CD4-positive, alpha-beta T cell treated with Interleukin-12 subunit alpha and Interleukin-12 subunit beta, for 1 hour (primary cell): ENCODE measurements at places on chromosomes 7 and 10.

- DNase-seq, result no peak
Measured at GRCh38 chr10:84076540-84077195, 62.6 kb upstream of the GHITM start.

- DNase-seq, result no peak
Measured at GRCh38 chr7:12719141-12719919, 31.9 kb downstream of the ARL4A start.

DNA sequence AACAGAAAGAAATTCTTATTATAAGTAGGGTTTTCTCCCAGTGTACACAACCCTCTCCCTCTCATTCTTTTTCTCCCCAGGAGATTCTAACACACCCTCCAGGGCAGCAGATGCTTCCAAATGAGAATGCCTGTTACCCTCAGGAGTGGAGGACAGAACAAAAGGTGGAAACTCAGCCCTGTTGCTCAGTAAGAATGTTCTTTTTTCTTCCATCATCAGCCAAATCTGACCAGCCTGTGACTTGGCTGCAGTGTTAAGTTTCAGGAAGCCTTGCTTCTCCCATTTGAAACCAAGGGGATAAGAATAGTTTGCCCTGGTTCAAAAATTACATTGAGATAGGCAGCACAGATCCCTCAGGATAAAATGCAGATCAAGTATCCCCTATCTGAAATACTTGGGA is 77.5 kb upstream of the EEPD1 start:
- no peak for DNase-seq

DNA sequence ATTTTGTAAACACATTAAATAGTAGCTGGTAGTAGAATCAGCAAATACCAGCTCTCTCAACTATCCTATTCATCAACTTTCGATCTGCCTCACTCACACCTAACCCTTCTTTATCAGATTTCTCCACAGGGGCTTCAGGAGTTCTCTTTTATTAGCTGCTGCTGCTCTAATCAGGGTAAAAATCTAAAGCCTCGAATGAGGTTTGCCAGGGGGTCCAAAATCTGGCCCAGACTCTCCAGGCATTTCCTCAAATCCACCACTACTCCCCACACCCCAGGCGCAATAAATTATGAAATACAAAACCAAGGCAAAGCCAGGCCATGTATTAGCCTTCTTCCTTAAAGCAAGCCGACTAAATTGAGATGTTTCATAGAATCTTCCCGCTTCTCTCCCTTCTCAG is 2.3 kb downstream of the RNF216 start:
- no peak for DNase-seq

- DNase-seq, result no peak
Measured at GRCh38 chr7:80127412-80128160, 7.0 kb upstream of the GNAI1 start.

DNA sequence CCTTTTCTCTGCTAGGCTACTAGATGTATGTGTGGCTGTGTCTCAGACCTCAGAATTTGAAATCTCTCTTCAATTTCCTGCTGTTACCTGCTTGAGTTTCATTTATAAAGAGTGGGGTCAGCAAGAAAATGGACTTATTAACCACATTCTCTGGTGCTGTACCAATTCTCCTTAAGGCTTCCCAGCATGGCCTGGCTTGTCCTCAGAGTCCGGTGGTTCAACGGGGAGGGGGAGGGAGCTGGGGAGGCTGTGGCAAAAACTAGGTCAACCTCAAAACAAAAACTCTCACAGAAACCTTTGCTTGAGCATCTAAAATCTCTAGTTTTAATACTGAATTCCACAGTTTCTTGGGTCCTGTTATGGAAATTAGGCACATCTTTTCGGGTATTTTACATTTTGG is 389.1 kb upstream of the COBL start:
- DNase-seq, result no peak

GRCh38 chr7:152313831-152314604 is 121.8 kb downstream of the KMT2C start:
- peak; percentile 26 for DNase-seq

- DNase-seq, result no peak
Measured at GRCh38 chr7:91276909-91277308, 12.7 kb downstream of the FZD1 start.

GRCh38 chr7:76403780-76404494 is 5.6 kb downstream of the SSC4D start:
- no peak for DNase-seq

DNA sequence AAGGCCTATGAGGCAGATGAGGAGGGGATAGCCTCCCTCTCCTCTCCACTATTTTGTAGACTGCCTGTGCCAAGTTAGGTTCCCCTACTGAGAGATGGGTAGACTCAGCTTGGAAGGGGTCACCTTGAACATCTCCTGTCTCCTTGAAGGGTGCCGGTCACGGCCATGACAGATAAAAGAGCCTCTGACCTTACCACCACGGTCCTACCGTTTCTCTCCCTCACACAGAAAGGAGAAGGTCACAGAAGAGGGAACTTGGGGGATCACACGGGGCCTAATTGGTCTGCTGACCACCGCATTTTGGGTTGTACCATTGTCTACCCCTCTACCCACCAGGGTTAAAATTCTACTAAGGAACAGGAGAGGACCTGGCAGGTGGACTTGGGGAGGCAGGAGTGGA is 17.0 kb downstream of the PRSS2 start:
- peak; percentile 11 for DNase-seq

DNA sequence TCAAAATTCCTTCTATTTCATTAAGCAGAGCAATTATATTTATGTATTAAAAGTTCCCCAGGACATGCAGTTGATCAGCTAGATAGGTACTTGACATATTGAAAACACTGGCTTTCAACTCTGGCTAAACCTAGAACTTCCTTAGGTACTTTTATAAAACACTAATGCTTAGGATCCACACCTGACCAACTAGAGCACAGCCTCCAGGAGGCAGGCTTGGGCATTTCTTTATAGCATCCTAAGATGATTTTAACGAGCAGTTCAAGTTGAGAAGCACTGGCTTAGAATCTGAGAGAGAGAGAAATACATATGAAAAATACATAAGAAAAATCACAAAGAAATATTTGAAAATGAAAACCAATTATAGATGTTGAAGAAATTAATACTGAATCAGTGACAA is 20.8 kb downstream of the SLC26A5 start:
- no peak for DNase-seq

DNA sequence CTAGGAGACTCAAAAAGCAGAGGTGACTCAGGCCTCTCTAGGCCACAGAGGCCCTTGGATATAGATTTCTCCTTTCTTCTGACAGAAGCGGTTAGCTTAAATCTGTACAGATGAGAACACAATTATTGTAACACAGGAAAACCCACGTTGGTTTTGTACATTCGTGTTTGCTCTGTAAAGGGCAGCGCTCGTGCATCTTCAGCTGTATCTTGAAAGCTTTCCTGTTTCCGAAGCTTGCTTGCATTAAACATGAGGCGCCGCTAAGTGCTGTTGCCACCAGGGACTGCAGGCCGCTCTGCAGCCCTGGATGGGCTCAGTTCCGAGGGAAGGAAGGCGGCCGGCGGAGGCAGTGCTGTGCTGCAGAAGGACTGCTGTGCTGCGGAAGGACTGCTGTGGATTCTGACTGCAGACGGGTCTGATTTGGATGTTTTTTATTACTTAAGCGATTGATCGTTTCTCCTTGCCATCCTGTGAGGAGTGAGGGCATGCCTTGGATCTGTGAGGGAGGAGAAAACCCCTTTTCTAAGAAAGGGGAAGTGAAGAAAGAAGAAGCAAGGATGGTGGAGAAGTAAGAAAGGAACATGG is 53.3 kb downstream of the FHIP2A start:
- no peak for DNase-seq

- DNase-seq, result no peak
Measured at GRCh38 chr10:122459561-122460273, 1.6 kb upstream of the HTRA1 start.

DNA sequence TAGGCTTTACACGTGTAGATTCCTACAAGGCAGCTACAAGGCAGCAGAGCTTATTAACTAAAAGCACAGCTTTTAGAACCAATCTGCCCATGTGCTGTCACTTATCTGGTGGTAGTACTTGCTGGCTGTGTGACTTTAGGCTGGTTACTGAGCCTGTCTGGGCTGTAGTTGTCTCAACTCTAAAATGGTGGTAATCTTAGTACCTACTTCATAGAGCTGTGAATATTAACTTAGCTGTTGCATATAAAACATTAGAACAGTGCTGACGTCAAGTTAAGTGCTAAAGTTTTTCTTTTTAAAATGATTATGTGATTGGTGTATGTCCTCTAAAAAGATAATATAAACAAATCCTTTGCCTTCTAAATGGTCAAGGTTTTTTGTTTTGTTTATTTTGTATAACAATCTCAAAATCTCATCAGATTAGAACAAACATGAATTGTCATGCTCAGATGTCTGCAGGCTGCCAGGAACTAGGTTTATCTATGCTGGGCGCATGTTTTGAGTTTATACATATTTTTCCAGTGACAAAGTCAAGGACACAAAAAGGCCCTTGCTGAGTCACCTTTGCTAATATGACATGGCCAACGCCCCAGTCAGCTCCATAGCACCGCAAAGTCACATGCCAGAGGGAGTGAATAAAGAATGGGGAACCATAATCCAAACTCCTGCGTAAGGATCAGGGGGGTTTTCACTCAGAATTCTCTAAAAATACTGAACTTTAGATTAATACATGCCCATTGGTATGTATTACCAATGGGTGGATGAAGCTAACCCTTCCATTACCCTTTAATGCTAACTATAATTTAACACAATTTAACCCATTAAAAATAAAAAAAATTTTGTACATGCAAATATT is 39.8 kb upstream of the ARL4A start:
- DNase-seq, result no peak

- DNase-seq, result no peak
Measured at GRCh38 chr7:126370038-126370668, 882.6 kb downstream of the GRM8 start.

- no peak for DNase-seq
Measured at GRCh38 chr10:25508112-25508815, 333.5 kb downstream of the GPR158 start.

GRCh38 chr10:5685764-5686240 is 1.2 kb downstream of the TASOR2 start:
- DNase-seq, result no peak

- peak; percentile 74 for DNase-seq
Measured at GRCh38 chr10:104328896-104329710, 9.2 kb downstream of the ITPRIP start.

GRCh38 chr10:4526311-4526731 is 299.7 kb upstream of the AKR1E2 start:
- no peak for DNase-seq

DNA sequence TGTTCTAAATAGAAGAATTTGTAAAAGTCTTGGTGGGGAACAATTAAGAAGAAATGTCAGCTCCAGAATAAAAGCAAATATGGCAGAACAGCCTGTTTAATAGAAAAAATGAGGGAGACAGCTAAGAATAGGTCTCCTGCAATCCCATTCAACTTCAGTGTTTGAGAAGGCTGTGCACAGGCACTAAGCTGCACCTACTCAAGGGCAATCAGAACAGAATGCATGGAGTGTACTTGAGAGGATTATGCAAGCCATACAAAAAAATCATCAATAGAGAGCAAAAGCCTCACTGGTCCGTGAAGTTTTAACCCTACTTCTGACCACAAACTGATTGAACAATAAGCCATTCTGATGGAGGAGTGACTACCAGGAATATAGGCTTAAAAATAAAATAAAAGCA is 690.7 kb upstream of the PCDH15 start:
- no peak for DNase-seq

- no peak for DNase-seq
Measured at GRCh38 chr10:60980997-60981396, 37.0 kb upstream of the RHOBTB1 start.

DNA sequence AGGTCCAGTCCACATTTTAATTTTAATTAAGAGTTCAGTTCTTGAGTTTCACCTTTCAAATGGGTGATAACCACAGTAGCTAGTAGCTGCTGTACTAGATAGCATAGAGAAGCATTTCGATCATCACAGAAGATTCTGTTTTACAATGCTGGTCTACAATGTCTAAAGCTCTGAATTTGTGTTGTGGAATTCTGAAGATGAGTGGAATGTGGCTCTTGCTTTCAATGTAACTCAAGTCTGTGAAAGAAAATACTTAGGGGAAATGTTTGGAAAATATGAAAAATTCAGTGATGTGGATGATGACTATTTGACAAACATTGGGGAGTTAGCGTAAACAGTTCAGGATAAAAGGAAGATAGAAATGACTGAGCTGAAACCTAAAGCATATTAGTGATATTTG is 139.4 kb downstream of the GNAT3 start:
- no peak for DNase-seq

- DNase-seq, result no peak
Measured at GRCh38 chr7:127903892-127904669, 127.2 kb downstream of the LRRC4 start.

DNA sequence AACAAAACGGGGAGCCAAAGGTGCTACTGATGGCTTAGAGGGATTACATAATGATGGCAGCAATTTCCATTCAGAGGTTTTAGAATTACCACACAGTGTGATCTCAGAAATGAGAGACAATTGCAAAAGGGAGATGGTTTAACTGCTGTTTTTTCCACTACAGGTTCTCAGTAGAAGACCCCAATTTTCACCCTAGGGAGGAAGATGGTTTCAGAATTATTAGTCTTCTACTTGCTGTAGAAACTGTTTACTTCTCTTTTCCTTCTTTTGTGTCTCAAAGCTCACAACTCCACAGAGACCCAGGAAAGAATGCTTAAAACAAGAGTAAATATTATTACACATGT is 226.5 kb downstream of the INHBA start:
- no peak for DNase-seq

GRCh38 chr7:44540592-44541027 is 520 bp downstream of the NPC1L1 start:
- DNase-seq, result no peak
